ENCODE measurements at places on chromosomes 13 and 19. TPM values are rescaled to one million over a fixed set of nuclear protein-coding genes. Genes with fewer than 3 reads are reported as not detected.
A peak's percentile ranks its signal among the peaks of the same experiment; 100 is the strongest.

PDE4C gene
- 0.06 TPM for total RNA-seq

ZNF569 gene
- total RNA-seq, result 5.7 TPM

DNA sequence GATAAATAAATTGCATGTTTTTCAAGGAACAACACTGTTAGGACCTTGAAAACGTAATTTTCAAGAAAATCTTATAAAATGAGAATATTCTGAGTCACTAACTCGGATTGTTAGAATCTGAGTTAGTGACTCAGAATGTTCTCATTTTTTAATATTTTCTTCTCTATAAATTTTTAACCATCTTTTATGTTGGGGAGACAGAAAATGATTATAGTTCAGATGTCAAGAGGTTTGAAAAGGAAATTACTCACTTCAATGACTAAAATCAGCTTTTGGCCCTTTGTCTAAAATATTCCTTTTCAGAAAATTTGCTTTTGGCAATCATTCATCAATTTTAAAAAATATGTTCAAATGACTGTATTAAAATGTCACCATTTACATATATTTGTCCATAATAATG is 264.2 kb upstream of the EDNRB start:
- DNase-seq, result no peak

DNA sequence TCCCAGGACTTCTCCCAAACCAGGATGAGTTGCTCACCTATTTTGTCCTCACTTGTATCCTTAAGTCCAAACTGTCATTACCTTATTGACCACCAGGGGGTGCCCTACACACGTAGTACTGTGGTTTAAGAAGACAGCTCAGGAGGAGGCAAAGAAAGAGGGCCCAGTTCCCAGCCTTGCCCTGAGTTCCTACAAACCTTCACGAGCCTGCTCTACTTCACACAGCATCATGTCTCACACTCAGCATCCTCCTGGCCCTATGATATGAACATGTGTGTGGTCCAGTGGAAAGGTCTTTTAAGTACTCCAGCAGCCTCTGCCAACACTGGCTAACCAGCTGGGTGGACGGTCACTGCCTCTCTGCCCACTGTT is 8.1 kb upstream of the ZNF784 start:
- DNase-seq, result peak; percentile 97

GTF2F2 gene
- total RNA-seq, result 28.9 TPM

GRCh38 chr13:95570016-95570415 is 17.5 kb downstream of the CLDN10 start:
- no peak for DNase-seq

GRCh38 chr19:35117116-35117515 is 1.5 kb downstream of the FXYD3 start:
- DNase-seq, result no peak

TMTC4 gene
- total RNA-seq, result 4.3 TPM

- no peak for DNase-seq
These were observed 4.9 kb downstream of the ERICH4 start for GRCh38 chr19:41447732-41448332.

DNA sequence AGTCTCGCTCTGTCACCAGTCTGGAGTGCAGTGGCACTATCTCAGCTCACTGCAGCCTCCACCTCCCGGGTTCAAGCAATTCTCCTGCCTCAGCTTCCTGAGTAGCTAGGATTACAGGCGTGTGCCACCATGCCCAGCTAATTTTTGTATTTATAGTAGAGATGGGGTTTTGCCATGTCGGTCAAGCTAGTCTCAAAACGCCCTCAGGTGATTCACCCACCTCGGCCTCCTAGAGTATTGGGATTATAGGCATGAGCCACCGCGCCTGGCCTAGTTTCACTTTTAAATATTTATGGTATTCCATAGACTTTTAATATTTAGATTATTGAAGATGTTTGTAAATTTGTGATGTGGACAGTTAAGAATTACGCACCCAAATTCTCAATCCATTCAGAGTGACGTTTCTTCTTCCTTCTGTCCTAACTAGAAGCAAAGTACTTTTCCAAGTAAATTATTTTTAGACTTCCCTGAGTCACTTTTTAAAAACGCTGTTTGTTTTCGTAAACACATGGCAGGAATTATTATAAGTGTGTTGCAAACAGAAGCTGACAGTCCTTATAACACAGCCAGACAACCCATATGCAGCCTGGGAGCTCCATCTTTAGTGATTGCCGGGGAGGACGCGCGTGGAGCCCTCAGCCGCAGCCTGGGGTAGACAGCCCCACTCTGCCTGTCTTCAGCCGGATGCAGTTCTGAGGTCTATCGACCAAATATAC is 131.7 kb downstream of the ATP11A start:
- no peak for DNase-seq

FAM216B gene
- total RNA-seq, result not detected

GRCh38 chr19:31626941-31627340 is 277.7 kb upstream of the TSHZ3 start:
- no peak for DNase-seq

TMPRSS9 gene
- total RNA-seq, result not detected

GRCh38 chr13:28173793-28174192 is 35.4 kb downstream of the PAN3 start:
- no peak for DNase-seq

CLC gene
- 0.37 TPM for total RNA-seq

DNA sequence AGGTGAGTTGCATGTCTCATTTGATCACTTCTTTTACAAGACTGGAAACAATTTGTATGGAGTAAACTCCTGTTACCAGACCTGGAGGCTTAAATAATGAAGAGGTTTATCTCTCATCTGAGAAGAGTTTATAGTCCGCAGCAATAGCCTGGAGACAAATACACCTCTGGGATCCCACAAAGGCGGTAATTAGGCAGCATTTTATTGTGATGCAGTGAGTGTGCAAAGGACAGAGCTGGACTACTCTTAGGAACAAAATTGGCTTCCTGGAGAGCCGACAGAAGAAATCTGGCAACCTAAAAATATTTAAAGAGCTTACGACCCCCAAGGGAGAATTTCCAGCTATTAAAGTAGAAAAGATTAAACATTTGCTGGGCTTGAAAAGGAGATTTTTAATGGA is 11.8 kb upstream of the KATNAL1 start:
- no peak for DNase-seq

GRCh38 chr19:54100561-54100960 is at the start of gene OSCAR:
TSS of gene OSCAR (minus strand) at chr19:54100803. CDS start at chr19:54100792, 11 bp downstream.
- DNase-seq, result no peak

- no peak for DNase-seq
These were observed 22.3 kb upstream of the GPR183 start for GRCh38 chr13:99329477-99329876.

DNA sequence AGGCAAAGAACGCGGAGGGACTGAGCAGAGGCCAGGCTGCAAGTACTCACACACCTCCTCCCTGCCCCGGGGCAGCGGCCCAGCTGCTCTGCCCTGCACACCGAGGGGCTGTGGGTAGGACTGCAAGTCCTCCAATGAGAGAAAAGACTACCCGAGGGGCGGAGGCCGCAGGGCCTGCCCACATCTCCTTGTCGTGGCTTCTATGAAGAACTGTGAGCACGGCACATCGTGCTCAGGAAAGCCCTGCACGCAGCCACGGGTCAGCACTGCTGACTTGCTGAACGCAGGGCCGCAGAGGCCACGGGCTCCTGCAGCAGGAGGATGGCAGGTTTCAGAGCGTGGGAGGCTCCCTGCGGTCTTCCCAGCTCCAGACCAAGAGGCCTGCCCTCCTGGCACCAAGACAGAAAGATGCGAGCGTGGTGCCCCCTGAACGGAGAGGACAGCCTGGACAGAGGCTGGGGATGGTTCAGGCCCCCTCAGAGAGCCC is 37.4 kb downstream of the CEBPG start:
- DNase-seq, result no peak

PTGIR gene
- total RNA-seq, result 0.06 TPM

- DNase-seq, result no peak
These were observed 11.1 kb downstream of the CKM start for GRCh38 chr19:45311621-45312020.

CEACAM6 gene
- total RNA-seq, result not detected

DNA sequence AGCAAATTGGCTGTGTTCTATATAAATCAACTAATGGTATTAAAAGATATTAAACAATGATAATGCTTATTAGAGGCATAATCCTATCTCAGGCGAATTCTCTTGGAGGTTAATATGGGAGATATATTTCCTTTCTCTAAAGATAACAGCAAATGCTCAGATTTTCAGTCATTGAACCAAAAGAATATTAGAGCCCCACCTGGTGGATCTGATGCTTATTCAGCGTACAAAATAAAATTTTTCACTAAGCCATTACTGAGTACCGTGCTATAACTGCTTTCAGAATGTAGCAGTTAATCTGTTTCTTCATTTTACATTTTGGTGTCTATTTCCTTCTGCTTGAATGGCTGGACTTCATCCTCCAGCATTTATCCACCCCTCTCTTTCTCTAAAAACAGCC is 143.3 kb upstream of the IPO5 start:
- DNase-seq, result peak; percentile 4

DNA sequence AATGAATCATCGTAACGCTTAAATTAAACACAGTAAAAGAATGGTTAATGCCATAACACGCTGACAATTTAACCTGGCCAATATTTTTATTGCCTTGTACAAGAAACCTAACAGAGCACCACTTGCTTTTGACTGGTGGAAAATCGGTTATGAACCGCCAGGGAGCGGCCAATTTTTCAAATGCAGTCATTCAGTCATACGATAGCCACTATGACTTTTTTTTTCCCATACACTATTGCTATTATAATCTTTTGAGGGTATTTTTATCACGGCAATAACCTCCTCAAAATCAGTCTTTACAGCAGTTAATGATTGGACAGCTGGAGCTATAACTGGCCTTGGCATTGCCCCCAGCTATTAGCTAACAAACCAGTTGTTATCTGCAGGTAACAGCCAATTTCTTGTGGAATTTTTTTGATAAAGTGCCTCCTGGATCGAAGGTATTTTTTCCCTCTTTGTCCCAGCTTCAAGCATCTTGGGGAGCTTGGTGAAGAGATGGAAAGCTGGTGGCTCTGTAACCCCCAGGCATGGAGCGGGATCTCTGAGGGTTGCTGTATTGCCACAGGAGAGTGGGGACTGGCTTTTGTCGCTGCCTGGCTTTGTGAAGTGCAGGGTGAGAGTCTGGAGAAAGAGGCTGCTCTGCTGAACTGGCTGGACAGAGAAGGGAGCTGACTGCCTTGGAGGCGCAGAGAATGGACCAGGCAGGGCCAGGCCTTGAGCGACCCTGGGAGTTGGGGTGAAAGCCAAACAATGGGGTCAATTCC is 198.4 kb upstream of the ZNF536 start:
- no peak for DNase-seq

DNA sequence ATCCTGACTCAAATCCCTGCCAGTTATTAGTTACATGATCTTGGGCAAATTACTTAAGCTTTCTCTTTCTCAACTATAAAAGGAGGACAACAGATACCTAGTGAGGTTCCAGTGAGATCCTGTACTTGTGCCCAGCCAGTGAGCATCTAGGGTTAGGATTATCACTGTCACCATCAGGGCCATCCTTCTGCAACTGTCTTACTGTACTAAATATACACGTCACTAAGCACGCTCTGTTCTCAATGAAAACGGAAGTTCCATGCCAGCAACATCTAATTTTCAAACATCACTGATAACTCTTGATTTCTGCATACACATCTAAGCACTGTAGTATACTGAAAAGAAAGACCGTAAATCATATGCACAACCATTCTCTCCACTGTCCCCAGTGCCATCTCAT is 70.0 kb downstream of the FOXO1 start:
- no peak for DNase-seq

DNA sequence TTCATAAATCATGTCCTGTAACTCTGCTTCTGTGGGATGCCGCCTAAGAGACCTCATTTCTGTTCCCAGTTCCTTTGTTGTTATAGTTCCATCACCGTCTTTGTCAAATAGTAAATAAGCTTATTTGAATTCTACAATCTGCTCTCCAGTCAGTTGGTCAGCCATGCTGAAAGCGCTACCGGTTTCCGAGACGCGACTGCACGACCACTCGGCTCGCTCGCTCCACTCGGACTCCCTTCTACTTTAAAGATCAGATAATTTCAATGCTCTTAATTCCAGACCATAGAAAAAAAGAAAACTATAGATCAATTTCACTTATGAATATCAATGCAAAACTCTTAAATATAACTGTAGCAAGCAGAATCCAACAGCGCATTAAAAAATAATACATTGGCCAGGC is 64.2 kb upstream of the STK24 start:
- no peak for DNase-seq
